Progenitor cell of endocrine pancreas (in vitro differentiated cells): ENCODE measurements at places on chromosomes 13 and 19. TPM values are rescaled to one million over a fixed set of nuclear protein-coding genes. Genes with fewer than 3 reads are reported as not detected.
A peak's percentile ranks its signal among the peaks of the same experiment; 100 is the strongest.

DNA sequence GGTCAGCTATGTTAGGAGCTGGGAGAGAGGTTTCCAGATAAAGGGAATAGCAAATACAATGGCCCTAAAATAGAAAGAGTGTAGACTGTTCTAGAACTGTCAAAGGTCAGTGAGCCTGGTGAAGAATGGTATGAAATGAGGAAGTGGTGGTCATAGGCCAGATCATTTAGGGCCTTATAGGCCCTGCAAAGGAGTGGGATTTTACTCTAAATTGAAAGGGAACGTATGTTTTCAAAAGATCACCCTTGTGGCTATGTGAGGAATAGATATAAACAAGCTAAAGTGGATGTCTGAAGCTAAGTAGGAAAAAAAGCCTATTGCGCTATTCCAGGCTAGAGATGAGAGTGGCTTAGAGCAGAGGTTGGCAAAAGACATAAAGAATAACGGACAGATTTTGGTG is 70.7 kb upstream of the TDRD3 start:
- DNase-seq: no peak
- no peak overlapping the region for H3K4me3 ChIP-seq
- H3K36me3 ChIP-seq: no peaks in the 10 kb centered on the region
- H3K4me1 ChIP-seq: peaks cover 6% of the 10 kb centered on the region

Gene CDX2
- 24.8 and 31.0 TPM in 2 replicates for total RNA-seq

- no peaks in the 10 kb centered on the region for H3K27me3 ChIP-seq
These were observed 3.7 kb downstream of the ZNF85 start for GRCh38 chr19:20926796-20927195.

Gene S1PR4
- not detected in 2 replicates for total RNA-seq

Gene ZNF99
- not detected in 2 replicates for total RNA-seq

Gene SHANK1
- total RNA-seq: 0.20 and 0.36 TPM in 2 replicates

GRCh38 chr19:53595510-53595867 is 36.3 kb upstream of the DPRX start:
- H3K27ac ChIP-seq: no peak overlapping the region
- DNase-seq: no peak
- H3K27me3 ChIP-seq: no peaks in the 10 kb centered on the region
- H3K36me3 ChIP-seq: no peaks in the 10 kb centered on the region
- peaks cover 3% of the 10 kb centered on the region for H3K4me1 ChIP-seq

Gene ZNF729
- not detected in 2 replicates for total RNA-seq

- DNase-seq: no peak
- H3K4me1 ChIP-seq: no peaks in the 10 kb centered on the region
- no peaks in the 10 kb centered on the region for H3K27me3 ChIP-seq
- H3K36me3 ChIP-seq: no peaks in the 10 kb centered on the region
- H3K27ac ChIP-seq: no peak overlapping the region
- H3K4me3 ChIP-seq: no peak overlapping the region
These were observed 99.6 kb downstream of the LIG4 start for GRCh38 chr13:108115738-108116137.

- H3K27me3 ChIP-seq: peaks cover 10% of the 10 kb centered on the region
- peaks cover 12% of the 10 kb centered on the region for H3K4me1 ChIP-seq
- peak within 1 kb of the TSS; percentile 48 for H3K4me3 ChIP-seq
- peak within 1 kb of the TSS; percentile 94 for H3K27ac ChIP-seq
- no peaks in the 10 kb centered on the region for H3K36me3 ChIP-seq
- peak; percentile 95 for DNase-seq
These were observed at the start of gene WASF3 for GRCh38 chr13:26557393-26558073. WASF3 (plus strand) TSS chr13:26557683; CDS start chr13:26642271, 84,588 bp downstream.

GRCh38 chr19:51508059-51508733 is 6.6 kb upstream of the SIGLEC12 start:
- H3K27me3 ChIP-seq: peaks cover 23% of the 10 kb centered on the region
- no peaks in the 10 kb centered on the region for H3K4me1 ChIP-seq
- no peaks in the 10 kb centered on the region for H3K36me3 ChIP-seq
- DNase-seq: no peak
- no peak overlapping the region for H3K4me3 ChIP-seq

Gene LRRC8E
- 3.6 and 3.9 TPM in 2 replicates for total RNA-seq

DNA sequence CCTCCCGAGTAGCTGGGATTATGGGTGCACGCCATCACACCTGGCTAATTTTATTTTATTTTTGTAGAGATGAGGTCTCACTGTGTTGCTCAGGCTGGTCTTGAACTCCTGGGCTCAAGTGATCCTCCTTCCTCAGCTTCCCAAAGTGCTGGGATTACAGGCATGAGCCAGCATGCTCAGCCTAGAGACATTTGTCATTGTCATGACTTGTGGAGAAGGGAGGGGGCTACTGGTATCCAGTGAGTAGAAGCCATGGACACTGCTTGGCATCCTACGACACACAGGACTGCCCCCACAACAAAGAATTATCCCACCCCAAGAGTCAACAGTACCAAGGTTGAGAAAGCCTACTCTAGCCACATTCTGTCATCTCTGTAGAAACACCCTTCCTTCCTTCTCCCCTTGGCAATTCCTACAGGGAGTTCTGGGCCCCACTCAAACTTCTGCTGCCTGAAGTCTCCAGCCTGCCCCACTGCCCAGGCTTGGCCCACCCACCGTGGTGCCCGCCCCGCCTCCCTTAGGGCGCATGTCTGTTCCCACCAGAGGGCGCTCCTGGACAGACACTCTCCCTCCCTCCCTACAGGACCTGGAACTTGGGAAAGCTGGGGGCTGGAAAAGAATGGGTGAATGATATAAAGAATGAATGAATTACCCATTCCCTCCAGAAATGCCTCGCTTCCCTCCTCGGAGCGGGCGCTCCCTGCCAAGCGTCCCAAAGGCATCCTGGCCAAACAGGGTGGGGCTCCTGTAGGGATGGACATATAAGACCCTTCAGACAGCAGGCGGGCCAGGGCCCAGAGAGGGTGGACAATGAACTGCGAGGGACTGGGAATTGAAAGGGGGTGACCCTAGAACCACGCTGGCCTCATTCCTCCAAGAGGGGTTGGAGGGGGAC is 5.5 kb upstream of the EMP3 start:
- peaks cover 8% of the 10 kb centered on the region for H3K27me3 ChIP-seq
- peaks cover 6% of the 10 kb centered on the region for H3K4me1 ChIP-seq
- H3K4me3 ChIP-seq: peak overlapping the region; percentile 85
- no peak overlapping the region for H3K27ac ChIP-seq
- DNase-seq: peak; percentile 59
- no peaks in the 10 kb centered on the region for H3K36me3 ChIP-seq

- peaks cover 12% of the 10 kb centered on the region for H3K4me1 ChIP-seq
- peaks cover 1% of the 10 kb centered on the region for H3K36me3 ChIP-seq
- peaks cover 18% of the 10 kb centered on the region for H3K27me3 ChIP-seq
- no peak for DNase-seq
These were observed 22.9 kb upstream of the MEDAG start for GRCh38 chr13:30882996-30883766.

GRCh38 chr13:40666933-40667621 is 636 bp upstream of the FOXO1 start:
- peak overlapping the region; percentile 83 for H3K27ac ChIP-seq
- H3K36me3 ChIP-seq: no peaks in the 10 kb centered on the region
- H3K4me1 ChIP-seq: peaks cover 13% of the 10 kb centered on the region
- H3K4me3 ChIP-seq: peak overlapping the region; percentile 76

DNA sequence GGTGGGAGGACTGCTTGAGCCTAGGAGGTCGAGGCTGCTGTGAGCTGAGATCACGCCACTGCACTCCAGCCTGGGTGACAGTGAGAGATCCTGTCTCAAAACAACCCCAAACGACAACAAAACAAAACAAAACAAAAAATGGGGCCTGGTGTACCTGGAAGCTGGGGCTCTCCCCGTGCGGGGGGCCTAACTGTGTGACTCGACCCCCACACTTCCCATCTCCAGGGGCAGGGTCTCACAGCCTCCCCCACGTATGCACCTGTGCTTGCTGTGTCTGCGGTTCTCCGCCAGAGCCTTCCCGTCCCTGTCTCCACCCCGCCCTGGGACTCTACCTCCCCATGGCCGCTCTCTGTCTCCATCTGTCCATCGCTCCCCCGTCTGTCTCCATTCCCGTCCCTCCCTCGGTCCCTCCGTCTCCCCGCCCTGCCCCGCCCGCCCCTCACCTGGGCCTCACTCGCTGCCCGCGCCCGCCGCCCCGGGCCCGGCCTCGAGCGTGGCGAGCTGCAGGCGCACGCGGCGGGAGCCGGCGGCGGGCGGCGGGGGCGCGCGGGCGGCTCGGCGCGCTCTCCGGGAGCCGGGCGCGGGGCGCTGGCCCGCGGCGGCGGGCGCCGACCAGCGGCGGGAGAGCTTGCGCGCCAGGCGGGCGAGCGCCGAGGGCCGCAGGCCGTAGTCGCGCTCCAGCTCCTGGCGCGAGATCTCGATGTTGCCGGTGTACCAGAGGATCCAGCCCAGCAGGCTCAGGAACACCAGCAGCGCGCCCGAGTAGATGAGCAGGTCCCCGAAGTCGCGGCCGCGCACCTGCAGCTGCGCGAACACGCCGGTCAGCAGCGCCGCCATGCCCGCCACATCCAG is 587 bp downstream of the TMEM238 start:
- peak overlapping the region; percentile 76 for H3K4me3 ChIP-seq
- H3K4me1 ChIP-seq: peaks cover 23% of the 10 kb centered on the region
- peak; percentile 62 for DNase-seq

- no peaks in the 10 kb centered on the region for H3K36me3 ChIP-seq
- H3K4me3 ChIP-seq: no peak within 1 kb of the TSS
- H3K4me1 ChIP-seq: no peaks in the 10 kb centered on the region
- H3K27ac ChIP-seq: no peak within 1 kb of the TSS
These were observed at the start of gene ICAM3 for GRCh38 chr19:10339380-10339960. ICAM3 (minus strand) TSS chr19:10339624; CDS start chr19:10339614, 10 bp downstream.

Gene LGALS4
- total RNA-seq: 2.7 and 3.7 TPM in 2 replicates

Gene OR7A5
- total RNA-seq: not detected in 2 replicates

DNA sequence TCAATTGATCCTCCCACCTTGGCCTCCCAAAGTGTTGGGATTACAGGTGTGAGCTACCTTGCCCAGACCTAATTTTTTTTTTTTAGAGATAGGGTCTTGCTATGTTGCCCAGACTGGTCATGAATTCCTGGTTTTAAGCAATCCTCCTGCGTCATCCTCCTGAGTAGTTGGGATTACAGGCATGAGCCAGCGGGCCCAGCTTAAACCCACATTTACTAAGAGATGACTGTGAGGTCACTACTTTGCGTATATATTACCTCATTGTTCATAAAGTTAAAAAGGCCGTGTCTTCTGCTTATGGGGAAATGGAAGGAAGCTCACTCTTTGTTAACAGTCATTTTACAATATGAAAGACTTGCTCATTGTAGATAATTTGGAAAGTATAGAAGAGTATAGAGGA is 39.6 kb upstream of the C1QTNF9 start:
- H3K4me1 ChIP-seq: peaks cover 11% of the 10 kb centered on the region
- DNase-seq: no peak

Gene ZNF20
- total RNA-seq: 9.9 and 12.1 TPM in 2 replicates

- H3K27ac ChIP-seq: no peak overlapping the region
- no peak for DNase-seq
- no peaks in the 10 kb centered on the region for H3K27me3 ChIP-seq
- peaks cover 2% of the 10 kb centered on the region for H3K4me1 ChIP-seq
These were observed 39.7 kb downstream of the RCBTB2 start for GRCh38 chr13:48493066-48493765.

DNA sequence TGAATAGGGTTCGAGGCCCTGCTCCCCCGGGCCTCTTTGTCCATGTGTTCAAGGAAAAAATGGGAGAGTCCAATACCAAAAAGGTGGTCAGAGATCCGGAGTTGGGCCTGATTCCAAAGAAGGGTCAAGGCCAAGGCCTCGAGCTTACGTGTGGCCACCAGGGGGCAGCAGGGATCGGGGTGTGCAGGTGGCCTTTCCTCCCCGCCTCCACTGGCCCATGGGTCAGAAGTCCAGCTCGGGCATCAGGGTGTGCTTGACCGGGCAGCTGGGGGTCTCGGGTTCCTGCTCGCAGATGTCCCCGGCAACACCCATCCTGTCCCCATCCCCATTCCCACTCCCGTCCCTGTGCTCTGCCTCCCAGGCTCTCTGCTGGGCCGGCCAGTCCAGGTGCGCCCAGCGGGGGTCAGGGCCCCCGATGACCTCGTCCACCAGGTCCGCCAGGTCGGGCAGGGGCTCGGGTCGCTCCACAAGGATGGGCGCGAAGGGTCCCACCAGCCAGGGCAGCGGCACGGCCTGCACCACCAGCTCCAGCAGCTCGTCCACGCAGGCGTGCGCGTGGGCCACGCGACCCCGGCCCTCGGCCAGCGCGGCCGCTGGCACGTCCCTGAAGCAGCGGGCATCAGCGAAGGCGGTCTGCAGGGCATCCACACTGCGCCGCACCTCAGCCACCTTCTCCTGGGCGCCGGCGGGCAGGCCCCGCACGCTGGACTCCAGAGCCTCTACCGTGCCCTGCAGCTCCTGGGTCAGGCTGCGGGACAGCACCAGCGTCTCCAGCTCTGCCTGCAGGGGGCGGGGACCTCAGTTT is 5.2 kb upstream of the PLIN4 start:
- H3K4me1 ChIP-seq: no peaks in the 10 kb centered on the region
- no peak overlapping the region for H3K4me3 ChIP-seq
- H3K27me3 ChIP-seq: peaks cover 15% of the 10 kb centered on the region
- H3K27ac ChIP-seq: no peak overlapping the region
- no peaks in the 10 kb centered on the region for H3K36me3 ChIP-seq

DNA sequence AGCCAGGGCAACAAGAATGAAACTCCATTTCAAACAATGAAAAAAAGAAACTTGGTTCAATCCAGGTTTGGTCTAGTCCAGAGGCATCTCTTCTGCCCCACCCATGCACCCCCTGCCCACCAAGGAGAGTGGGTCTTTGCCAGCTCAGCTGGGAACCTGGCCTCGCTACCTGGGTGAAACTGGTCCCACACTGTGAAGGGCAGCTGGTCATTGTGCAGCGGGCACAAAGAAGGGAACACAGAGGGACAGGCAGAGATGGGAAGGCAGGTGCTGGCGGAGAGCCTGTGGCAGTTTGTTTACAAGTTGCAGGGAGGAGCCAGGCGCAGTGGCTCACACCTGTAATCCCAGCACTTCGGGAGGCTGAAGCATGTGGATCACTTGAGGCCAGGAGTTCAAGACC is 50.2 kb downstream of the CPAMD8 start:
- H3K36me3 ChIP-seq: peaks cover 15% of the 10 kb centered on the region
- no peak overlapping the region for H3K4me3 ChIP-seq
- H3K27ac ChIP-seq: no peak overlapping the region

Gene CARM1
- 77.6 and 86.0 TPM in 2 replicates for total RNA-seq

Gene SH2D3A
- 19.8 and 20.0 TPM in 2 replicates for total RNA-seq

- peaks cover 73% of the 10 kb centered on the region for H3K27me3 ChIP-seq
- no peak overlapping the region for H3K27ac ChIP-seq
- no peak for DNase-seq
- no peaks in the 10 kb centered on the region for H3K4me1 ChIP-seq
- H3K4me3 ChIP-seq: no peak overlapping the region
- H3K36me3 ChIP-seq: no peaks in the 10 kb centered on the region
These were observed 112.3 kb upstream of the ZNF507 start for GRCh38 chr19:32233091-32233490.

Gene GMIP
- 29.2 and 30.5 TPM in 2 replicates for total RNA-seq

DNA sequence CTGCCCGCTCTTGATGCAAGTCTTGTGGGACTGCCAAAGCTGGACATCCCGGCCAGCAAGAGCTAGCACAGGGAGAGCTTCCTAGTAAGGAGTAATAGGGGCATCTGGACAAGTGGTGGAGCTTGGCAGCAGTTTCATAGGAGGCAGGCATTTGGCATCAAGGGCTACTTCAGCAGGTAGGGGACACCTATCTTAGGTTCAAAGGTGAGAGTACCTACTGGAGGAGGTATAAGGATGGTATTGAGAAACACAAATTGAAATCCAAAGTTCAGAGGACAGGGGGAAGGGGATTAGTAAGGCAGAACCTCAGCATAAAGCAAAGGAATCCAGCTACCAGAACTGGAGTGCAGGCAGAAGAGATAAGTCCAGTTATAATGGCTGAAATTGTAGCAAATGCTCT is 441.7 kb downstream of the OXGR1 start:
- DNase-seq: no peak
- H3K36me3 ChIP-seq: no peaks in the 10 kb centered on the region

- no peak overlapping the region for H3K27ac ChIP-seq
- peaks cover 1% of the 10 kb centered on the region for H3K36me3 ChIP-seq
- H3K4me1 ChIP-seq: peaks cover 39% of the 10 kb centered on the region
- H3K27me3 ChIP-seq: no peaks in the 10 kb centered on the region
These were observed 42.9 kb downstream of the LRCH1 start for GRCh38 chr13:46595885-46596275.
